ENCODE measurements at places on chromosomes 13 and 19.
A peak's percentile ranks its signal among the peaks of the same experiment; 100 is the strongest.

- no peaks in the 10 kb centered on the region for H3K27me3 ChIP-seq
- no peaks in the 10 kb centered on the region for H3K4me1 ChIP-seq
- H3K27ac ChIP-seq: no peak overlapping the region
- no peaks in the 10 kb centered on the region for H3K36me3 ChIP-seq
- no peak for DNase-seq
Measured at GRCh38 chr13:79989217-79989661, 351.7 kb downstream of the SPRY2 start.

DNA sequence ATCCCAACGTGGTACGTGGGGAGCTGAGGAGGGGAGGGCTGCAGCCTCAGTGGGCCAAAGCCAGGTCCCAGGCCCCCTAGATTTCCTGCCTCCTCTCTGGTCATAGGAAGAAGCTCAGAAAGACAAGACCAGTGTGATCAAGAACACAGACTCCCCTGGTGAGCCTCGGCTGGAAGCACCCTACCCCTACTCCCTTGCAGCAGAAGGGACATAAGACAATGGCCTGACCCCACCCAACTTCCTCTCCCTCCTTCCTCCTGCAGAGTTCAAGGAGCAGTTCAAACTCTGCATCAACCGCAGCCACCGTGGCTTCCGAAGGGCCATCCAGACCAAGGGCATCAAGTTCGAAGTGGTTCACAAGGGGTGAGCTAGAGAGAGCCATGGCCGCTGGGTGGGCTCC lies 11.5 kb downstream of the PODNL1 start:
- peaks cover 72% of the 10 kb centered on the region for H3K36me3 ChIP-seq
- H3K4me3 ChIP-seq: no peak overlapping the region
- H3K27ac ChIP-seq: no peak overlapping the region
- no peaks in the 10 kb centered on the region for H3K27me3 ChIP-seq
- peaks cover 2% of the 10 kb centered on the region for H3K4me1 ChIP-seq
- no peak for DNase-seq

GRCh38 chr13:96650301-96650886 lies 343.9 kb downstream of the OXGR1 start:
- no peaks in the 10 kb centered on the region for H3K36me3 ChIP-seq
- H3K27ac ChIP-seq: no peak overlapping the region
- DNase-seq: no peak
- no peaks in the 10 kb centered on the region for H3K27me3 ChIP-seq
- no peak overlapping the region for H3K4me3 ChIP-seq

- H3K4me3 ChIP-seq: no peak overlapping the region
- DNase-seq: no peak
- no peaks in the 10 kb centered on the region for H3K36me3 ChIP-seq
- no peaks in the 10 kb centered on the region for H3K27me3 ChIP-seq
- H3K4me1 ChIP-seq: no peaks in the 10 kb centered on the region
- H3K27ac ChIP-seq: no peak overlapping the region
Measured at GRCh38 chr13:83620530-83621220, 261.6 kb downstream of the SLITRK1 start.

DNA sequence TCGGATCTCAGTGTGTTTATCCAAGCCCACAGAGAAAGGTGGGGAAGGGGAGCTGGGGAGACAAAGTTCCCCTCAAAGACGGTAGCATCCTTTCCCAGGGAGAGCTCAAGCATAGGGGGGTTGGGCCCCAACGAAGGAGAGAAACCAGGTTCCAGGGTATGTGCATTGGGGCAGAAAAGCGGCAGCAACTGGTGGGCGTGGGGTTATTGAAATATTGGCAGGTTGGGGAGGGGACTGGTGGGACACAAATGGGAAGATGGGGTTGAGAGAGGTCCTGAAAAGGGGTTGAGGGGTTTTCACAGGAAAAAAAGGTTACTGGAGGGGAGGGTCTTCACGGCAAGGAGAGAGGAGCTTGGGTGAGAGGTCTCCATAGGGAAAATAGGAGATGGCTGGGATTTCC lies 1.0 kb downstream of the ASF1B start:
- peaks cover 45% of the 10 kb centered on the region for H3K36me3 ChIP-seq
- DNase-seq: no peak
- H3K4me1 ChIP-seq: peaks cover 32% of the 10 kb centered on the region
- peak overlapping the region; percentile 98 for H3K27ac ChIP-seq

- H3K4me3 ChIP-seq: peak overlapping the region; percentile 77
- no peaks in the 10 kb centered on the region for H3K36me3 ChIP-seq
- no peaks in the 10 kb centered on the region for H3K27me3 ChIP-seq
- peak; percentile 75 for DNase-seq
- H3K4me1 ChIP-seq: peaks cover 54% of the 10 kb centered on the region
- H3K27ac ChIP-seq: peak overlapping the region; percentile 90
Measured at GRCh38 chr19:29623726-29624488, 17.8 kb downstream of the POP4 start.

- H3K27ac ChIP-seq: no peak overlapping the region
- no peaks in the 10 kb centered on the region for H3K36me3 ChIP-seq
- H3K4me3 ChIP-seq: no peak overlapping the region
- no peak for DNase-seq
- no peaks in the 10 kb centered on the region for H3K27me3 ChIP-seq
Measured at GRCh38 chr13:106173346-106173745, 362.1 kb downstream of the EFNB2 start.

DNA sequence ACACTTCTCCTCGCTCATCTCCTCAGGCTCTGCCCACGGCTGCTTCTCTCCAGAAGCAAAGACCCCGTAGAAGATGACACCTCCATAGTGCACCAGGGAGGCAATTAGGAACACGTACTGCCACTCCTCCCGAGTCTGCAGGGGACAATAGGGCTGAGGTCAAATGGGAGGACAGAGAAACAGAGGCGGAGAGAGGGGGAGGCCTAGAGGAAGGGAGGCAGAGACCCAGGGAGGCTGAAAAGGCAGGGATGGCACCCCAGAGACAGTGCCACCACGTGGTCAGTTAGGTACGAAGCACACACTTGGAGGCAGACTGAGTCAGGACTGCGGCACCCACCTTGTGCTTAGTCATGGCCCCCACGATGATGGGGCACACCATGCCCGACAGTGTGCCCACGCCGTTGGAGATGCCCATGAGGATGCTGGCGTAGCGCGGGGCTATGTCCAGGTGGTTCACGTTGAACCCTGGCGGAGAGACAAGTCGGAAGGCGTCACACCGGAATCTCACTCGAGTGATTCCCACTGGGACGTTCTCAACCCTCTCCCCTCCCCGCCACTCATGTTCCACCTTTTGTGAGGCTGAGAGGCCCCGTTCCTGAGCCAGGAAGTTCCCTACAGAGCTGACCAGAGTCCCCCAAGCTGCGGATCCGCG lies 5.6 kb downstream of the GFY start:
- H3K27ac ChIP-seq: no peak overlapping the region
- DNase-seq: no peak
- peaks cover 38% of the 10 kb centered on the region for H3K4me1 ChIP-seq

- H3K27me3 ChIP-seq: peaks cover 65% of the 10 kb centered on the region
- peaks cover 5% of the 10 kb centered on the region for H3K4me1 ChIP-seq
- H3K4me3 ChIP-seq: peak overlapping the region; percentile 25
- no peak overlapping the region for H3K27ac ChIP-seq
- DNase-seq: no peak
- no peaks in the 10 kb centered on the region for H3K36me3 ChIP-seq
Measured at GRCh38 chr13:29428310-29429181, 166.9 kb downstream of the SLC7A1 start.

DNA sequence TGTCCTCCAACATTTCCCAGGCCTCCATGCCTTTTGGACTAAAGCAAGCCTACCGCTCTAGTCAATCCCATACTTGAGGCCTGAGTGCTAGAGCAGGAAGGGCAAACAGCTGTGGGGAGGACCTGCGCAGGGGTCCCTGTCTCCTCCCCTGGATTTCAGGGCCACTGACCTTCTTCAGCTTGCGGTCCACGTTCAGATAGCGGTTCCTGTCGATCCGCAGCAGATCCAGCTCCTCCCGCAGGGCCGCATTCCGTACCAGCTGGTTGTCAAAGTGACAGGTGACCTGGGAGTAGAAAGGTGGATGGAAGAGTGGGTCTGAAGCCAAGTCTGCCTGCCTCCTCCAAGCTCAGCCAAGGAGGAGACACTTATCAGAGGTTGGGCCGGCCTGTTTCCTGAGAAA lies 14.0 kb upstream of the EMP3 start:
- no peaks in the 10 kb centered on the region for H3K4me1 ChIP-seq
- no peak for DNase-seq
- H3K27me3 ChIP-seq: no peaks in the 10 kb centered on the region
- no peak overlapping the region for H3K27ac ChIP-seq

Data from activated T-cell treated with anti-CD3 and anti-CD28 coated beads, Interleukin-2, amount 50 U/mL, for 24 hours (primary cell).